Mesendoderm (in vitro differentiated cells): ENCODE measurements at places on chromosomes 7 and 10.

DNA sequence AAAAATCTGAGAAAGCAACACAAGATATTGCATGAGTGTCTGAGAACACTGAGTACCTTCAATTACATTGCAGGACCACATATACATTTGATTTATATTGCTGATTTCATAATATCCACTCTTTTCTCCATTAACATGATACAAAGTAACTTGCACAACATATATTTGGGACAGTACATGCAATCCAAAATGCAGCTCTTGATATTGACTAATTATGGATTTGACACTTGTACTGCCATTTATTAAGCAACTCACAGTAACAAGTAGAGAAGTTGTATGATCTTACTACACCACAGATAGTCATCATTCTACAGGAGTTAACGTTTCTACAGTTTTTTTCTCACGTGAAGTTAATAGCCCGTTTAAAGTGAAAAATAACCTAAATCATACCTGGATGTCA lies 46.7 kb downstream of the USP6NL start:
- H3K4me1 ChIP-seq: no peaks in the 10 kb centered on the region
- no peaks in the 10 kb centered on the region for H3K36me3 ChIP-seq
- no peak overlapping the region for H3K4me3 ChIP-seq
- DNase-seq: no peak
- no peaks in the 10 kb centered on the region for H3K27me3 ChIP-seq

DNA sequence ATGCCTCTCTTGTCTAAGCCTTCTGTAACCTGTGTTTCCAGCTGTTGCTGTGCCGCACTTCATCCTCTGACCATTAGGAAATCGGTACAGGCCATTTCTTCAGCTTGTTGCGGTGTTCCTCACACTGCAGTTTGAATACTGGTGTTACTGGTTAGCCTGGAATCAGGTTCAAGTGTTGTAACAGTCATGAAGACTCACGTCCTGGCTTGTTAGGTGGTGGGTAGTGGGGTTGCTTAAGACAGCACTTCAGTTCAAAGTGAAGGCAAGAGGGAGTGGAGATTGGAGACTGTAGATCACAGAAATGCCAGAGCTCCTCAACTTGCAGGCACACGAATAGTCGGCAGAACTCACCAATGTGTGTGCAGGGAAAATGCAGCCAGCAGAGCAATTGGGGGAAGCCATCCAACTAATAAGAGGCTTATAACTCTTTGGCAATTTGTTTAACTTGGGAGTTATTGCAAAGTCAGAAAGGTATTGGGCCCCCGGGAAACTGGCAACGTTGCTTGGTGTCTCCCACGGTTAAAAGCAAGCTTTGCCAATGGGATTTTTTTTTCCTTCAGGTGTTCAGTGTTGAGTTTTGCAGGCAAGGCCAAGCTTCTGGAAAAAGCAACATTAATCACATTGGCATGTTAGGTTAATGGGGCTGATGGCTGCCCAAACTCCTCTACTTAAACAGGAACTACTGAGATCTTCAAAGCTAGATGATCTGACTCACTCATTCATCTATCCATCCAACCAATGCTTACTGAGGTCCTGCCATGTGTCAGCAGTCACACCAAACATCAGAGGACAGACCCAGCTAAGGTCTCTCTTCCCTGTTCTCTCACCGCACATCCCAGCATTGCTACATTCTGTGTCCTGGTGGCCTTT lies 380.9 kb downstream of the GATA3 start:
- H3K4me1 ChIP-seq: no peaks in the 10 kb centered on the region
- no peak overlapping the region for H3K4me3 ChIP-seq
- no peak overlapping the region for H3K27ac ChIP-seq
- DNase-seq: no peak

- no peaks in the 10 kb centered on the region for H3K36me3 ChIP-seq
- no peak for DNase-seq
- no peaks in the 10 kb centered on the region for H3K27me3 ChIP-seq
- H3K4me3 ChIP-seq: no peak overlapping the region
- H3K4me1 ChIP-seq: no peaks in the 10 kb centered on the region
Measured at GRCh38 chr7:50262916-50263690, 41.4 kb upstream of the IKZF1 start.

- H3K27me3 ChIP-seq: no peaks in the 10 kb centered on the region
- no peak for DNase-seq
- no peaks in the 10 kb centered on the region for H3K4me1 ChIP-seq
- H3K27ac ChIP-seq: no peak overlapping the region
- no peaks in the 10 kb centered on the region for H3K36me3 ChIP-seq
- H3K4me3 ChIP-seq: no peak overlapping the region
Measured at GRCh38 chr10:22246680-22247391, 29.0 kb upstream of the EBLN1 start.

DNA sequence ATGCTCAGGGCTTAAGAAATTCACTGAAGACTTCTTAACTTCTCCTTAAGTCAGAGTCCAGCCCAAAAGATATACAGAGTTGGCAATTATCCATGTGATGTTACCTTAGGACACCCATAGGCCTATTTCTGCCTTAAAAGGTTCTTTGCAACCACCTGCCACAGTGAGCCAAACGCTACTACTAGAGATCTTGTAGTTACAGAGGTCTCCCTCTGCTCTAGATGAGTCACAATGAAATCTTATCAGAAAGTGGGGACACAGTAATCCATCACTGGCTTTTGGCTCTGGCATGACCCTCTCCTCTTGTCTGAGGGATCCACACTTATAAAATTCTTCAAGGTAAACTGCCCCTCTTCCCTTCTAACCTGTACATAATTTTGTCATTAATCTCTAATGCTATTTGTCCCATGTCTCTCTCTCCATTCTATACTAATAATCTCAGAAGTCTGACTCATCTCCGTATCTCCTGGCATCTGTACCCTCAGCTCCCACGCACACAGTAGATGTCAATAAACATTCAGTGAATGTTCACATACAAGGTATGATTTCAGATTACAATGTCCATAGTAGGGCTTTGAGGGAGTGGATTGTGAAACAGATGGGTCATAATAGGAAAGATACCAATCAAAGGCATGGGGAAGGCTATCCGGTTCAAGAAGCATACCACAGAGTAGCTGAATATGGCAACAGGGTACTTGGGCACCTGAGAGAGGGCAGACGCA lies 112.1 kb downstream of the SGMS1 start:
- H3K4me1 ChIP-seq: peaks cover 2% of the 10 kb centered on the region
- H3K4me3 ChIP-seq: no peak overlapping the region
- DNase-seq: no peak
- H3K27ac ChIP-seq: no peak overlapping the region

DNA sequence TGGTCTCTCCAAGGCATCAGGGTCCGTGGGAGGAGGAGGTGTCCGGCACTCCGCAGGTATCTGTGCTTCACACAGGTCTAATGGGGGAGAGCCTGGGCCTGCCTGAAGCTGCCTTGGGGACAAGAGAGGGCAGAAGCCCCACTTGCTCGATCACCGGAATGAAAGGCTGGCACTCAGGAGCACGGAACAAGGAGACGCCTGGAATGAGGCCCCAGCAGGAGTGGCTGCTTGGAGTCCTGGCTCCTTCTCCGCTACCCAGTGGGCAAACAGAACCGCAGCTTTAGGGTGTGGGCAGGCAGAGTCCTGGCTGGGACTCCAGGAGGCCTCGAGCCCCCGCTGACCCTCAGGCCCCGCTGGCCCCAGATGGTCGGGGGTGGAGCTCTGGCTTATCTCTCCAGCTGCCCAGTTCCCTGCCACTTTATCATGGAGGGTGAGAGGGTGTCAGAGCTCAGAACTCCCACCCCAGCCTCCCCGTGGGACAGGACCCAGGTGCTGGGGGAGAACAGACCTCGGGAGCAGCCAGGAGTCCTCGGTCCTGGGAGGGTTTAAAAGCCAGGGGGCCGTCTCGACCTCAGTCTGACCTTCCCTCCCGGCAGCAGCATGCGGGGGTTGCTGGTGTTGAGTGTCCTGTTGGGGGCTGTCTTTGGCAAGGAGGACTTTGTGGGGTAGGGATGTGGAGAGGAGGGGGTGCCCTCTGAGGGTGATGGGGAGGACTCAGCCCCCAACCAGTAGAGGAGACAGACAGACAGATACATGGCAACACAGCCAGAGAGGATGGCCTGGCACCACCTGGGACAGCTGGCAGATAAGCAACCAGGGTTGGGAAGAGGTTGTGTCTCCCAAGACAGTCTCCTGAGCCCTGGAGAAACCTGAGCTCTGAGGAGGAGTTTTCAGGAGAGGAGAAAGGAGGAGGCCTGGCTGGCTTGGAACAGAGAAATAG lies at the start of gene CPA1:
Gene CPA1 (plus strand): TSS at position 574 of the 940 bp plus-strand sequence. CDS start 27 bp downstream, at position 601.
- no peak within 1 kb of the TSS for H3K4me3 ChIP-seq
- no peak for DNase-seq
- no peak within 1 kb of the TSS for H3K27ac ChIP-seq
- no peaks in the 10 kb centered on the region for H3K36me3 ChIP-seq
- H3K4me1 ChIP-seq: peaks cover 1% of the 10 kb centered on the region
- no peaks in the 10 kb centered on the region for H3K27me3 ChIP-seq

DNA sequence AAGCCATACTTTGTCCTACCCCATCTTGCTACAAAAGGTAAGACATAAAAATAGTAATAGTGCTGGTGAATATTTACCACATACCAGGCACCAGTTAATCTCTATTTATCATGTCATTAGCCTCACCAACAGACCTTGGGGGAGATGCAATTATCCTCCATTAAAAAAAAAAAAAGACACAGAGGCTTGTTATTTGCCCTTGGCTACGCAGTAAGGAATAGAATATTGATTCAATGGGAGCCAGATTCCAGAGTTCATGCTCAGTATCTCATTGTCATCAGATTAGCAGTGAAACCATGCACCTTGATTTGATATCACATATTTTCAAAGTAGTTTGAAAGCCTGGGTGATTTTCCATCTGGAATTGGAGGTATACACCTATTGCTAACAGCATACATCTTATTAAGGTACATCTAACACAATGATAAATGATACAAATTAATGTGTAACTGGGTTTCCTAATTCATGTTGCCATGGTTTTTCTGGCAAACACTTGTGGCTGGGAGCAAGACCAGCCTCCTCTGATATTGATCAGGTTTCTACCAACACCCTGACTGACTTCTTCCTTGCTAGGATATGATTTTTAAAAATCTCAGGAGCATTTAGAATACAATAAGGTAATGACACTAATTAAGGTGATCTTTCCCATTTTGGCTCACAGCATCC lies 67.1 kb upstream of the PRR15 start:
- H3K4me3 ChIP-seq: no peak overlapping the region
- H3K27ac ChIP-seq: no peak overlapping the region
- peaks cover 2% of the 10 kb centered on the region for H3K4me1 ChIP-seq
- no peak for DNase-seq
- H3K27me3 ChIP-seq: no peaks in the 10 kb centered on the region
- no peaks in the 10 kb centered on the region for H3K36me3 ChIP-seq

DNA sequence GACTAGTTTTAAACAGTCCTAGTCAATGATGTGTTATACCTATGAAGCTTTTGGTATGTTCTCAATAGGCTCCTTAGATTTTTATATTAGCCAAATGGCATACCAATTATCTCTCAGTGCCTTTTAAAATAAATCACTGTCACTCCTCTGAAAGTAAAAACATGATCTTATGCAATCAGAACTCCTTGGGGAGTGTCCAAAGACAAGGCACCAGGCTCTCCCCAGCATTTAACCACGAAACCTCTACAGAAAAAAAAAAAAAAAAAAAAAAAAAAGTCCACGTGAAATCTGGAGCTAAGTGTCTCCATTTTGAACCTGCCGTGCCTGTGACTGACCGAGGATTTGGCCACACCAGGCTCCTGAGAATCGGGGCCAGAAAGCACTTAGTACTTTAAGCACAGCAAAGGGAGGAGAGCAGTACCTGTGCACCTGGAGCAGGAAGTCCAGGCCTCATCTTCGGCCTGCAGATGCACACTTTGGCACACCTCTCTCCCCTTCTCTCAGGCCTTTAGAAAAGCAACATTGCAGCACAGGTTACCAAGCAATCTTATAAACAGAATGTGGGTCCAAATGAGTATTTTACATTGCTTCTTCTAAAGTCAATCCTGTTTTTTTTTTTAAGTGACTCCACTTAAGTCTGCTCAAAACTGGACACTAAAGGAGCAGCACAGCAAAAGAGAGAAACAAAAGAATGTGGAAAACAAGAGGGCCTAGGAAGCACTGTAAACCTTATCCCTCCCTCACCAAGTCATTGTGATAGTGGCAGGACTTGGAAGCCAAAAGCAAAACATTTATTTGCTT lies 1.5 kb downstream of the FAM13C start:
- H3K27me3 ChIP-seq: no peaks in the 10 kb centered on the region
- no peaks in the 10 kb centered on the region for H3K36me3 ChIP-seq
- no peak overlapping the region for H3K27ac ChIP-seq
- H3K4me1 ChIP-seq: no peaks in the 10 kb centered on the region
- no peak for DNase-seq
